ENCODE measurements at places on chromosomes 3 and 15.

GRCh38 chr3:143294188-143294587 lies 174.6 kb downstream of the CHST2 start:
- no peak for DNase-seq

- DNase-seq: no peak
Observed at GRCh38 chr3:13388816-13389215, 31.3 kb downstream of the NUP210 start.

- no peak for DNase-seq
Observed at GRCh38 chr15:59053482-59053881, 51.5 kb upstream of the CCNB2 start.

DNA sequence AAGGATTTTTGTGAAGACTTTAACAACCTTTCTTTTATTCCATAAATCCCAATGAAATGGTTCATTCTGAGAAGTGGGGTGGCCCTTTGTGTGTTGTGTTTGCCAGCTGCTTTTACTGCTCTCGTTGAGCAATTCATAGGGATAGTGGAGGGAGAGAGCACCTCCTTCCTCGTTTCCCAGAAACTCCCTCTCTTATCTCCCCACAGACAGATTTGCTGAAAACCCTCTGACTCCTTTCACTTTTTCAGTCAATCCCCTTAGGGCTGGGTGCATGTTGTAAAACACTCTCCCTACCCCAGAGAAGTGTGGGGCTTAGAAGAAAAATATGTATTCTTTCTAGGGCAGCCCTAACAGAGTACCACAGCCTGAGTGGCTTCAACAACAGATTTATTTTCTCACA lies 557.2 kb upstream of the RGMA start:
- DNase-seq: no peak

GRCh38 chr3:53005854-53006513 lies 39.9 kb downstream of the SFMBT1 start:
- no peak for DNase-seq

DNA sequence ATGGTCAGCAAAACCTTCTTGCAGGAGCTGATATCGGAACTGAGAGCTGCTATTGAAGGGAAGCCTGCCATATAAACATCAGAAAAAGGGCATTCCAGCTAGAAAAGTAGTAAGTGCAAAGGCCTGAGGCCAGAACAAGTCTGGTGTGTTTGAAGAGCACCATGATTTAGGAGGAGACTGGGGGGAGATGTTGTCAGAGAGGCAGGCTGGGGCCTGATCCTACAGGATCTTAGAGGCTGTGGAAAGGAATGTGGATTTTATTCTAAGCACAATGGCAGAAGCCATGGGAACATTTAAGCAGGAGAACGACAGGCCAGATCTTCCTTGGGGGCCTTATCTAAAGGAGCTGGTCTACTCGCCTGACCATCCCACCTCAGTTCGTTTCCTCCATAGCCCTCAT lies 5.1 kb upstream of the MUC13 start:
- no peak for DNase-seq

GRCh38 chr3:102715030-102715697 lies 280.3 kb downstream of the ZPLD1 start:
- DNase-seq: no peak

DNA sequence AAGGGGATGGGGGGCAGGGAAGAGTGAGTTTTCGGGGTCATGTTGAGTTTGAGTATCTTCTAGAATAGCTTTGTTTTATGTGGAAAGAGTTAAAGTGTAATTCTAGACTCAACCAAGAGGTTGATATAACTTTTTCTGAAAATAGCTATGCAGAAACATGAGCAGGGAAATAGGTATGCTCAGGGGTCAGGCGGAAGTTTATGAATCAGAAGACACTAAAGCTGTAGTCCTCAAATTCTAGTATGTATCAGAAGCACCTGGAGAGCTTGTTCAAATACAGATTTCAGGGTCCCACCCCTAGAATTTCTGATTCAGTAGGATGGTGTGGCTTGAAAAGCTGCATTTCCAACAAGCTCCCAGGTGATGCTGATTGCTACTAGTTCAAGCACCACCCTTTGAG lies 37.6 kb upstream of the UBE2E2 start:
- DNase-seq: no peak

- DNase-seq: no peak
Observed at GRCh38 chr3:148856384-148856783, 8.7 kb upstream of the CPA3 start.

GRCh38 chr3:100613721-100614390 lies 4.5 kb downstream of the ADGRG7 start:
- no peak for DNase-seq

DNA sequence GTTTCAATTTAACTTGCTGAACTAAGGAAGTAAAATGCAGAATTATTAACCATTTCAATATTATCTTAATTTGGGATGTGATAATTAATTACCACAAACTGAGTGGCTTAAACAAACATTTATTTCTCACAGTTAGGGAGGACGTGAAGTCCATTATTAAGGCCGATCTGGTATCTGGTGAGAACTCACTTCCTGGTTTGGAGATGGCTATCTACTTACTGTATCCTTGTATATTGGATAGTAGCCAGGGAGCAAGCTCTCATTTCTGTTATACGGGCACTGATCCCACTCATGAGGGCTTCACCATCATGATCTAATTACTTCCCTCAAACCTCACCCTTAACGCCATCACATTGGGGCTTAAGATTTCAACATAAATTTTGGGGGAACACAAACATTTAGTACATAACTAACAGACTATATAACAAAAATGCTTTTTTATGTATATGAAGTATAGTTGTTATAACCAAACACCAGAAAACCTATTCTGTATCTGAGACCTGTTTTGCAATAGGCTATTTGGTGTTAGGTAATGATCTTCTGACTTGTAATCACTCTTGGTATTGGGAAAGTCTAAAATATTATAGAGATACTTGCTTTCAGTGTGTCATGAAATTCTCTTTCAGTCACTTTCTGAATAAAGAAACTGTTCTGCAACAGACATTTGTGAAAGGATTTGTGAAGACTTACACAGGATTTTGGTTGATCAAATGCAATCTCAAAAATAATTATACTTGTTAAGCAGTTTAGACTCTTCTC lies 4.7 kb upstream of the KPNA4 start:
- DNase-seq: no peak

DNA sequence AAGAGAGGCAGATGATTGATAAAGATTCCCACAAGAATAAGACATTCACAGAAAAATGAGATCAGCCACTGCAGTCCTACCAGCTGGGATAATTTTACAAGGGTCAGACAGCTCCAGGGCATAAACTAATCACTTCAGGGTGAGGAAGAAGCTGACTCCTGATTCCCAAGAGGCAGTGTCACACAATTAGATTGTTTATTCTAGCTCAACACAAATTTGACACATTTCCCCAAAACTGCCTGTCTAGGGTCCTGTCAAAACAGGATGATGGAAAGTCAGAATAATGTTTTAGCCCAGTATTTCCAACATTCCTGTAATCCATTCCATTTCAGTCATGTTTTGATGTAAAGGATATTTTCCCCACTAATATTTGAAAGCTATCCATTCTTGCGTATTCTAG lies 110.8 kb downstream of the TNIK start:
- DNase-seq: no peak

- DNase-seq: no peak
Observed at GRCh38 chr3:57691411-57692132, 1.3 kb downstream of the DENND6A start.

GRCh38 chr15:63446255-63446654 lies 58.1 kb upstream of the USP3 start:
- DNase-seq: no peak

- no peak for DNase-seq
Observed at GRCh38 chr15:81043281-81043934, 42.7 kb downstream of the TLNRD1 start.

All from stimulated activated CD8-positive, alpha-beta memory T cell treated with anti-CD3 and anti-CD28 coated beads, Interleukin-15, amount 100 ng/mL, for 4 hours (primary cell).